ENCODE measurements at places on chromosomes 12 and 14.
A peak's percentile ranks its signal among the peaks of the same experiment; 100 is the strongest.

DNA sequence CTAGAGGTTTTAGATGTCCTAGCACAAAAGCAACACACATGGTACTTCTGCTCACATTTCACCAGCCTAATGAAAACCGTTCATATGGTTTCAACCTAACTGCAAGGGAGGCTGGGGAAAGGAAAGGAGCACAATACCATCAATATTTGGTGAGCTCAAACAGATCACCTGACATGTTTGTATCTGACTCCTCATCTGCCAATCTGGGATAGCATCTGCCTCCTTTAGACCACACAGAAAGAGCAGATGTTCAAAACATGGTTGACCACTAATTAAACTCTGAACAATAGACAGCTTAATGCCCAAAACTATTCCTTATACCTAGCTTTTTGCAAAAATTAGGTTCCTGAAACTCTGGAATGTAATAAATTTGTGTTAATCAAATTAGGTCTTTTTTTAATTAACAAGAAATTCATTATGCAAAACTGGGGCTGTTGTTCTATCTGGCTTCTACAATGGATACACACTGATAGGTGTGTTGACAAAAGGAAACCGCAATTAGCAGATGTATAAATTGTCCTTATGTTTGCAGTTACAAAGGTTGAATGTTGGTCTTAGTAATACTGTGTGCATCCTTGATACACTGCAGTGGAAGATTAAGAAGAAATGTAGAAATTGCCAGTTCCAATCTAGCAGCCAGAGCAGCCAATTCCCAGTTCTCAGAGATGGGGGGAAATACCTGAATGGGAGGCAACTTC is 89.3 kb downstream of the DUSP6 start:
- DNase-seq, result no peak

DNA sequence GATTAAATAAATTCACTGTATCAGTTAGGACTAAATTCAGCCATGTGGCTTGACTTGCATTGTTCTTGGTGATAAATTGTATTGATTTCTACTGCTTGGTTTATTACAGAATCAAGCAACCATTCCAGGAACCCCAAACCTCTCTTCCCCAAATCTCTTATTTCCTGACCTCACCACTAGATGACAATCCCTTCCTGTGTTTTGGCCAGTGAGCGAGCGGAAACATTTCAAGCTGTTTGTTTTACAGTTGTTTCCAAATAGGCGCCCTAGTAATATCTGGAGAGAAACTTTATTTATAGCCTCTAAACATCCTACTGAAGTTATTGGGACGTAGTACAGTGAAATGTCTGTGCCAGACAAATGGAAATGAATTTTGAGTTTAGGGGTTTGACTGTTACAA is 161.1 kb downstream of the SNAPC1 start:
- no peak for DNase-seq

DNA sequence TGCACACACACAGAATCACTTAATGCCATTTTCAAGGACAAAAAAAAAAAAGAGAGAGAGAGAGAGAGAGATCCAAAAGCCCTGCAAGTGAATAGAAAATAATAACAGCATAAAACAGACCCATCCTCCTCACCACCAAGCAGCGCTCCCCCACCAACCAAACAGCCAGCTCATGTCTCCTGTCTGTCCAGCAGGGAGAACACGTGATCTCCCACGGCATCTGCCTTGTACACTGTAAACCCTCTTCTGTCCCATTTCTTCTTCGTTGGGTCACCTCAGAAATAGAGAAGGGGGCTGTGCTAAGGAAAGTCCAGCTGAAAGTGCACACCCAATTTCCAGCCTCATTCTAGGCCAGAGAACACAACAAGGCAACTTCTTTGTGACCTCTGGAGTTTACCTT is 222.5 kb downstream of the EXOC5 start:
- no peak for DNase-seq

- DNase-seq, result peak; percentile 87
These were observed at the start of gene BCL7A for GRCh38 chr12:122021822-122022392. Gene BCL7A (plus strand): TSS chr12:122021884. CDS start chr12:122022092, 208 bp downstream.

DNA sequence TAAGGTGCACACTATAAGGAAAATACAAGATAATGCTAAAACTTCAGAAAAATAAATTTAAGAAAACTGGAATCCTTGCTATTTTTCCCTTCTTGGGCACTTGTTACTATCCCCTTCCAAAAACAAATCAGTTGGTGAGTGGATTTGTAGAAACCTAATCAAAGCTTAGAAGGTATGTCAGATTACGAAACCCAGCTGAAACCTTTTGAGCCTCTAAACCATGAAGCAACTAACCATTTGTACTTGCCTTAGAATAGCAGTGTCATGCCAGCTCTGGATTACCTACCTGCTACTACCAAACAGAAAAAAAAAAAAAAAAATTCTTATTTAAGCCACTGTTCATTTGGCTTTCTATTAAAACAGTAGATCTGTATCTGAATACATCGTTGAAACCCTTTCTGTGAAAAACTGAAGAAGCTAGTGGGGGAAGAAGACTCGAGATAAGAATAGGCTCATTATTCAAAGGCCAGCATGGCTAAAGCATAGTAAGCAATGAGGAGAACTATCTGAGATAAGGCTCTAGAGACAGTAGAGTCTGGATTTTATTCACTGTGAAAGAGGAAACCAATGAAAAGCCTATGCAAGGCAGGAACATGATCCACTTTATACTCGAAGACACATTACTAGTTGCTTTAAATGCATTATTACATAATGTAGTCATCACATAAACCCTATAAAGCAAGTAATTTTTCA is 30.2 kb downstream of the OSBPL8 start:
- DNase-seq, result no peak

GRCh38 chr14:95467232-95467631 is 49.2 kb downstream of the SYNE3 start:
- DNase-seq, result no peak

GRCh38 chr14:25086081-25086480 is 36.1 kb upstream of the STXBP6 start:
- DNase-seq, result no peak

DNA sequence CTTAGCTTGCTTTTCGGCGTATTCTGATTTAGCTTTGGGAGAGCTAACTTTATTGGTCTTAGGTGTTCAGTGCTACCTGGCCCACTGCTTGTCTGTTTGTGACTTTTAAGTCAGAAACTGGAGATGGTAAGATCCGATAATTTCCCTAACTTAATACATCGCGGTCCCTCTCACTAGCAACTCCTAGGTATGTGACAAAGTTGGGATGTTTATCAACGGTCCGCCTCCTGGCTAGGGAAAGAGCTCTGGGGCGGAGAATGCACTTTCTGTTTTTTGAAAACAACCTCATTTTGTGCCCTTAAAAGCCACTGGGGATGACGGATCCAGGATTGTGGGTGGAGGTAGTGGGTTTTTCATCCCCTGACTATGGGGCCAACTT is 1.2 kb downstream of the CDKN1B start:
- DNase-seq, result no peak

- DNase-seq, result no peak
These were observed 33.0 kb upstream of the ATP2A2 start for GRCh38 chr12:110248096-110248447.

DNA sequence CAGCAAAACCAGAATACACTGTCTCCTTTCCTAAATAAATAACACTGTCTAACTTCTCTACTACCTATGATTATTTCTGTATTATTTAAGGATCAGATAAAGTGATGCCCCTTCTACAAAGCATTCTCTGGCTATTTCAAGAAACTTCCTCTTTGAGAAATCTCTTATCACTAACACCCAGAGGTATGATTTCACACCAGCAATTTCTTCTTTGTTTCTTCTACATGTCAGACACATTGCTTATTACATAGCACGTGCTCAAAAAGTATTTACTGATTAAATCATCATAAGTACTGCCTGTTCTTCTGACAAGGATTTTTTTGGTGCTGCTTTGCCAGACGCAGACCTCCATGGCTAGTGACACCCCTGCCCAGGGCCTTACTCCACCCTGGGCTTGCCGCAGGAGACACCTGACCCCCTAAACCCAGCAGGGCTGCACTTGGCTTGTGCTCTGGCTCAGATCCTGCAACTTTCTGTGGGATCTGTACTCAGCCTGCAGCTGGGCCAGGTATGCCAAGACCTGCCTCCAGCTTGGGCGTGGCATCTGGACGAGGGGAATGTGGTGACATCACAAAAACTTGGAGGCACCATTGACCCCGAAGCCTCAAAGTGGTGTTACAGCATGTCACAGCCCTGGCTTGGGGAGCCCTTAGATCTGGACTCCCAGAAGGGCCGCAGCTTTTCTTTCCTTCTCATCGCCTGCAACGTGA is 15.4 kb upstream of the HIGD1C start:
- DNase-seq, result no peak

- DNase-seq, result no peak
These were observed 13.8 kb upstream of the SLCO1C1 start for GRCh38 chr12:20681334-20681733.

DNA sequence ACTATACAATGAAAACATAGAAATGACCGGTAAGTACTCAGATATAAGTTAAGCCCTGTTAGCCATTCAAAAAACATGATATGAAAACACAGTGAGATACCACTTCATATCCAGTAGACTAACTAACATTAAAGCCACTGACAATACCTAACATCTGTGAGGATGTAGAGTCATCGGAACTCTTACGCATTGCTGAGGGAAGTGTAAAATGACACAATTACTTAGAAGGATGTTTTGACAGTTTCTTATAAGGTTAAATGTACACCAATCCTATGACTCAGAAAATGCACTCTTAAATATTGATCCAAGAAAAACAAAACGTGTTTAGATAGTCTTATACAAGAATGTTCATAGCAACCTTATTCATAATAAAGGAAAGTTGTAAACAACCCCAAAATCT is 782.9 kb downstream of the BCL11B start:
- no peak for DNase-seq

Data from amygdala (tissue), 56 donors.